ENCODE measurements at places on chromosomes 7 and 10.

GRCh38 chr10:57628592-57629284, 639.0 kb downstream of the IPMK start:
- DNase-seq, result no peak

DNA sequence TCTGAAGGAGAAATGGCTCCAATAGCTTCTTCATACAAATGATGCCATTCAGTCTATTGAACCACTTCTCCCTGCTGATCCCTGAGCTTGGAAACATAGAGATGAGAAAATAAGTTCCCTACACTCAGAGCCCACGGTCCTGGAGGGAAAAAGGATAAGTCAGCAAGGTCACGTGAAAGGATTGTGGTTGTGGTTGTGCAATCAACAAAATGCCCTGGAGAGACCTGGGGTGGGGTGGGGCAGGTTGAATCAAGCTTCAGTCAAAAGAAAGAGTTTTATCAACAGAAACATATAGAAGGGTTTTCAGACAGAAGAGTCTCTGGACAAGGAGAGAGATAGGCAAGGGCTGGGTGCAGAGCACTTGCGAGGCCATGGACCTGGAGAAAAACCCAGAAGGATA, 30.1 kb downstream of the C10orf90 start:
- no peak for DNase-seq

DNA sequence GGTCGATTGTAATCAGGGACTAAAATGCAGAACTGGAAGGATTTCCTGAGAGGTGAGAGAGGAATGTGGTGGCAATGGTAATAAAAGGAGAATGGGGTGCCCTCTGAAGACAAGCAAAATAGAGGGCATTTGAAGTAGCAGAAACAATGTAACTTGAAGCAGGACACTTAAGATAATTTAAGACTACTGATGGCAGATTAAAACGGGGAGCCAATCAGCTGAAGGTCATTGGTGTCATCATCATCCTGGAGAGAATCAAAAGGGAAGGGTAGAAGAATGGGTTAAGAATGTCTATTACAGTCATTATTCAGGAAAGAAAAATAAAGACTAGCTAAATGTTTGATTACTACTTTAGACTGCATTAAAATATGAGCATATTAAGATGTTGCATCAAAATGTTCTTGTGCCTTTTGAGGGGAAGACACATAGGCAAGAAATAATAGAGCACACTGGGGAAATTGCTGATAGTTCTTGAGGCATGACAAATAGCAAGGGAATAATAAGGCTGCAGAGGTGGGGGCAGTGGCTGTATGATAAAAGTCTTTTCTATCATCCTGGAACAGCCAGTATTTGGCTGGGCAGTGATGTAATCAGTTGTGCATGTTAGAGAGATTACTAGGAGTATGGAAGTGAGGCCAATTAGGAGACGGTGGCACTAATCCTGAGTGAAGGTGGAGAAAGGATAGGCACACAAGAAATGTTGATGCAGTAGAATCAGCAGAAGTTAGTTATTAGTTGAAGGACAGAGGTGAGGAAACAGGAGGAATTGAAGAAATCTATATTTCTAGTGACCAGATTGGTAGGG, 60.2 kb downstream of the CCDC71L start:
- no peak for DNase-seq

- DNase-seq, result no peak
These were observed 47.6 kb downstream of the ZMIZ1 start for GRCh38 chr10:79116368-79116767.

DNA sequence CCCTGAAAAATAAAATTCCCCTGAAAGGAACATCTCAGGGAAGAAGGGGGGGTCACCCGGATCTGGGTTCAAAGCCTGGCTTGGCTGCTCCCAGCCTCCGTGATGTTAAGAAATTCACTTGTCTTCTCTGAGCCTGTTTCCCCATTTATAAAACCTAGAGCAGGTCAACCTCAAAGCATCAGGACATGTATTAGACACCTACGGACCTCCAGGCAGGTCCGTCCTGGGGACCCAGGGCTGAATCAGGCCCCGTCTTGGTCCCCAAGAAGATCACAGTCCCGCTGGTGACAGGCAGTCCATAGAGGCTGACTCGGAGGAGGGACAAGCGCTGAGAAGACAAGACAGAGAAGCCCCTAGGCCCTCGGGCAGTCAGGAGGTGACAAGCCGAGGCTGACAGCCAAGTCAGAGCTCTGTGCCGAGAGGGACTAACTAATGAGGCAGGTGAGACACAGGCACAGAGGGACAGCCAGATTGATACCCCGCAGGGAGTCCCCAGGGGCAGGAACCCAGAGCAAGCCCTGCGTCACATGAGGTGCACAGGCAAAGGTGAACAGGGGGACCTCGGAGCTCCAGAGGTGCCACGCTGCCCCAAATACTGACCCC, 2.9 kb downstream of the MYL10 start:
- no peak for DNase-seq

DNA sequence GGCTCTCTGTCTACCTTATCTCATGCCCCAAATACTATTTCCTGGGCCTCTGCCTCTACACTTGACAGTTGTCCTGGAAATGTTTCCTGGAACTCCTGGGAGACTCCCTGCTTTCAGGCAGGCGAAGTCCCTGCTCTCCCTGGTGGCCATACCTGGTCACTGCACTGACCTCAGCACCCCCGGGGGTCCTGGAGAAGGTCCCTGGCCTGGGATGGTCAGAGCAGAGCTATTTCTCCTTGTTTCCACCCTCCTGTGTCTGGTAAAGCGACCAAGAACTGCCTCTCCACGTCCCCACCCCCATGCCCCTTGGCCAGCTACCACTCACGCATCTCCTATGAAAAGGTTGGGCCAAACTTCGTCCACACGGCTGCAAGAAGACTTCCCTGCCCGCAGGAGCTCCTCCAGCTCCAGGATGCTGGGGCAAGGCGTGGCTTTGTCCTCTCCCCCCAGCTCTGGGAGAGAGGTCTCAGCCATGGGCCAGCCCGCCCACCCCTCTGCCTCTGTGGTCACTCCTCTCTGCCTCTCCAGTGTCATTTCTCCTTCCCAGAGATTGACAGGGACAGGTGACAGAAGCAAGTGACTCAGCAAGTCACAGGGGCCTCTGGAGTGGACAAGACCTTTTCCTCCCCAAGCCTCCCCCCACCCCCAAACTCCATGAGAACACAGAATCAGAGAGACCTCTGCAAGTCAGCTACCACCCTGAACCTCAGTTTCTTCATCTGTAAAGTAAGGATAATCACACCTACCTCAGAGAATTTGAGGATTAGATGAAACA, 2.6 kb upstream of the SAMD8 start:
- DNase-seq, result no peak

GRCh38 chr7:68900096-68900495, 698.2 kb upstream of the AUTS2 start:
- no peak for DNase-seq

DNA sequence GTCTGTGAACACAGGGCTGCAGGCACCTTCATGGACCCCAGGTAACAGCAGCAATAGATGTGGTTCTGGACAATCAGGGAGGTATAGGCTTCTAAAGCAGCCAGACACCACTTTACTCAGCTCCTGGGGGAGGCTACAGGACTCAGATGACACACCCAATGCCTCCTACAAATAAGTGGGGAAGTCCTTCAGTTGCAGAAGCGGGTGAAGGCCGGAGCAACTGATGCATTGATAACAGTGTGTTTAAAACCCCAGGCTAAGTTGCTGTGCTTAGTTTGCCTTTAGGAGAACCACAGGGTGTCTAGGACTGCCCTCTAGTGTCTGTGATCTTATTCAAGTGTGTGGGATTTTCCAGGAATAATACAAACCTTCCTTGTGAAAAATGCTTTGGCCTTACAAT, 5.9 kb upstream of the ITGA8 start:
- DNase-seq, result no peak

- no peak for DNase-seq
These were observed 74.8 kb upstream of the GPR37 start for GRCh38 chr7:124840435-124840834.

DNA sequence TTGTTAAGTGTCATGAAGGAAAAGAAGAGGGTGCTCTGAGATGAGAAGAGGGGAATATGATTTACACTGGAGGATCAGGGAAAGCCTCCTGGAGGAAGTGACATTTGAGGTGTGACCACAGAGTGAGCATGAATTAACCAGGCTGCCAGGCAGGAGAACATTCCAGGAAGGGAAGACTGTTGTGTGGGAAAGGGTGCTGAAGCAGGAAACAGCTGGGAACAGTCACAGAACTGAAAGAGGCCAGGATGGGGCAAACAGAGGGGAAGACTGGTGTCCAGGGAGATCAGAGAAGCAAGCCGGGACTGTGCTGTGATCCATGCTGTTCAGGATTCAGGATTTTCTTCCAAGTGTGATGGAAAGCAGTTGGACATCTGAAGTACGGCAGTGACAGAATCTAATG, 14.9 kb downstream of the HIPK2 start:
- DNase-seq, result no peak

- no peak for DNase-seq
These were observed 146.5 kb upstream of the AOAH start for GRCh38 chr7:36870625-36871354.

DNA sequence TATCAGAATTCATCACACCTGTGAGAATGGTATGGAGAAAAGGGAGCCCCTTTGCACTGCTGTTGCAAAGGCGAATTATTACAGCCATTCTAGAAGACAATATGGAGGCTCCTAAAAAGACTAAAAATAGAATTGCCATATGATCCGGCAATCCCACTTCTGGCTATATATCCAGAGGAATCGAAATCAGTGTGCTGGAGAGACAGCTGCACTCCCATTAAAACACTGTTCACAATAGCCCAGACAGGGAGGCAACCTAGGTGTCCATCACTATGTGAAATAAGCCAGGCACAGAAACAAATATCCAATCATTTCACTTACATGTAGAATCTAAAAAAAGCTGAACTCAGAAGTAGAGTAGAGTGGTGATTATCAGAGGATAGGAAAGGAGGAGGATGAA, 26.0 kb upstream of the GJD4 start:
- DNase-seq, result no peak

DNA sequence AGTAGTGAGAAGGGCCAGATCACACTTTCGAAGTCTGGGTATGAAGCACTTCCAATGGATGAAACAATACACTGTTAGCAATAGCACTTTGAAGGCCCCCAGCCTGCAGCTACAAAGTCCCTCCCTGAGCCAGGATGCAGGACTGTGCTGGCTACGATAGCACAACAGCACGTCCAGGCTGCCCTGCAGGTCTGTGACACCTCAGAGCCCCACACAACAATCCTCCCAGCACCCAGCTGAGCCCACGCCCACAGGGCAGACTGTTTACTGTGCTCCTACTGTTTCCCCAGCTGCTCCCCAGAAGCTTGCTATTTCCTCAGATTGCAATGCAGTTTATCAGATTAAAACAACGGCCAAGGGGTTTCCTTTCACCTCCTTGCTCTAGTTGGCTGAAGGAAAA, 71.4 kb downstream of the HTR5A start:
- no peak for DNase-seq

DNA sequence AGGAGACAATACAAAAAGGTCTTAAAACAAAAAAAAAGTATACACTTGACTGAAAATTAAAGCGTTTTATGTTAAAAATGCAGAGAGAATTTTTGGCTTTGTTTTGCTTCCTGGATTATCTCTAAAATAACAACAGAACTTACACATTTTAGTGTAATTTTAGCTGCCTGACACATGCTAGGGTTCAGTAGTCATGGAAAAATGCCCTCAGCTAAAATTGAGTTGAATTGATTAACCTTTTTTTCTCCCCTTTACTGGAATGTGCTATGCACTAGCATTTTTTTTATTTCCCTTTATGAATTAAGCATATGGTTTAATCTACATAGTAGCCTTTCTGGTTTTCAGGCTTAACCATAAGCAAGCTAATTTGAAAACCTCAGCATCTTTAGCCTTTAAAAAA, 89.9 kb downstream of the ZNF277 start:
- no peak for DNase-seq

DNA sequence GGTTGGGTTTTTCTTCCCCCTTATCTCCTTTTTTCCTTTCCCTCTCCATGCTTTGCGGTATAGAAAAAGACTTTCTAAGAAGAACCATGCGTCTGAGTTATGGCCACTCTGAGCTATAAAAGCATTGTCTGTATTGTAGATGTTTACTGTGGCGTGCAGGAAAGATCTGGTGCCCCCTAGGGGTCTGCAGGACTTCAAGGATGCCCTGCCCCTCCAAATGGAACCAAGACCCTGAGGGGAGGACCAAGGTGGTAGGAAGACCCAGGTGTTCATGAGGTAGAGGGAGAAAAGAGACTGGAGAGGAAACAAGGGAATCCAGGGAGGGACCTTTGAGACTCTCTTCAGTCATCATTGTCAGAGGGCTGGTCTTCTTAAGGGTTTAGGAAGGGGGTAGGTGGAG, 68.8 kb downstream of the CYP26A1 start:
- DNase-seq, result no peak

- no peak for DNase-seq
These were observed 53.3 kb downstream of the FHIP2A start for GRCh38 chr10:114874827-114875411.

DNA sequence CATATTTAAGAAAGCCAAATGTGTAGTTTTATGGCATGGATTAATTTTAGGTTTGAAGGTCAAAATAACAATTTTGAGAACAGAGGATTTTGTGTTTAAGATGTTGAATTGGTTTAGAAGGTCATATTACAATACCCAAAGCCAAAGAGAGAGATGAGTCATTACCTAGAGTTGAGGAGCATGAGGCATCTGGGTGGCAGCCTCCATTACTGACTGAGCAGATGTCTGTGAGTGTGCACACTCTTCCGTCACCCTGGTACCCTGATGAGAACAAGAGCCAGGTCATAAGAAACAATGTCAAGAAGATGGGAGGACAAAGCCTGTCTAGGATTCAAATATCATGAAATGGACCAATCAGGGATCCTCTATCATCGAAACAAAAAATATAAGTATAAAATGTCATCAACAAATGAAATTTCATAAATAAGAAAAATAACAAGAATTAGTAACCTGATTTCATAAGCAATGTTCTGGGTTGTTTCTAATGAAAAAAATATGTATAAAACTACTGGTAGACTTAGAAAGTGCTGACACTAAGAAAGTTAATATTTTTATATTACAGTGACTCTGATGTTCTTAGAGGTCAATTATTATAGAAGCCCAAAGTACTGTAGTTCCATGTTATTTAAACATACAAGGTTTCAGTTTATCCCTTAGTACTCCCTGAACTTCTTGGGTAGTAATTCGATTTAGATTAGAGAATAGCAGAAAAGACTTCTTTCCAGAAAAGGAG, 20.0 kb downstream of the CUBN start:
- DNase-seq, result no peak

GRCh38 chr7:124686543-124687171, 78.9 kb downstream of the GPR37 start:
- DNase-seq, result no peak

DNA sequence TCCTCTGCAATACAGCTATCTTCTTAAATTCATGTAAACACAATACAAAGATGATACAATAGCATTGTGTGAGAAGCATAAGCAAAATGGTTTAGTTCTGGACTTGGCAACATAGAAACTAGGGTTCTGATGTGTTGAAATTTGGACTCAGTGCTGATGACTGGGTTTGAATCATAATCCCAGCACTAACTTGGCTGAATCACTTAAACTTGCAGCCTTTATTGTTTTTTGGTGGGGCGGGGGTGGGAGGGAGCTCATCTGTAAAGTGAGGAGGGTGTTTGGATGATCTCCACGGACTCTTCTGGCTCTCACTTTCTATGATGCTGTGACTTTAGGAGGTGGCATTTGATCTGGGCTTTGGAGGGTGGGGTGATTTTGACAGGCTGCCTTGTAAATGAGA, 158.2 kb downstream of the WNT2 start:
- DNase-seq, result no peak
